ENCODE measurements at places on chromosomes 3 and 15.
A peak's percentile ranks its signal among the peaks of the same experiment; 100 is the strongest.

DNA sequence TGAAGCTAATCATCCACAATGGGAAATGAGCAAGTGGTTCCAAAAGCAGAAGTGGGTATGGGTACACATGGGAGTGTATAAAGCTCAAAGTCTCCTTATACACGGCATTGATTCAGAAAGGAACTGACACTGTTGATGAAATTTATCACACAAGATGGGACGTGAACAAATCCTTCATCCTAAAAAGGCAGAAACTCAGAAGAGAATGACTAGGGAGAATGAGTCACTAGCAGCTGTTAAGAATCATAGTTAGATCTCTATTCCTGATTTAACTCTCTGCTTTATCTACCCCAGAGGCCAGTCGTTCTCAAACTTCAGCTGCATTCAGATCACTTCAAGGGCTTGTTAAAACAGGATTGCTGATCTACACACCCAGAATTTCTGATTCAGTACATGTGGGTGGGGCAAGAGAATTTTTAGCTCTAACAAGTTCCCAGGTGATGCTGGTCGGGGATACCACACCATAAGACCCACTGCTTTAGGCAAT, 97.7 kb upstream of the PHLDB2 start:
- no peak for DNase-seq

- peak; percentile 30 for DNase-seq
These were observed 99.6 kb downstream of the TMCC1 start for GRCh38 chr3:129793942-129794310.

- no peak for DNase-seq
These were observed 522.5 kb downstream of the OCA2 start for GRCh38 chr15:27576576-27576975.

- no peak for DNase-seq
These were observed 14.3 kb downstream of the IGDCC4 start for GRCh38 chr15:65408324-65409035.

- DNase-seq, result peak; percentile 26
These were observed 236.8 kb downstream of the CACNA2D3 start for GRCh38 chr3:54358969-54359694.

- DNase-seq, result peak; percentile 28
These were observed 662 bp downstream of the TMEM108 start for GRCh38 chr3:133038731-133039375.

- no peak for DNase-seq
These were observed 48.2 kb downstream of the MAP3K13 start for GRCh38 chr3:185411133-185411532.

GRCh38 chr3:39506863-39507262, 39.4 kb downstream of the MOBP start:
- no peak for DNase-seq

DNA sequence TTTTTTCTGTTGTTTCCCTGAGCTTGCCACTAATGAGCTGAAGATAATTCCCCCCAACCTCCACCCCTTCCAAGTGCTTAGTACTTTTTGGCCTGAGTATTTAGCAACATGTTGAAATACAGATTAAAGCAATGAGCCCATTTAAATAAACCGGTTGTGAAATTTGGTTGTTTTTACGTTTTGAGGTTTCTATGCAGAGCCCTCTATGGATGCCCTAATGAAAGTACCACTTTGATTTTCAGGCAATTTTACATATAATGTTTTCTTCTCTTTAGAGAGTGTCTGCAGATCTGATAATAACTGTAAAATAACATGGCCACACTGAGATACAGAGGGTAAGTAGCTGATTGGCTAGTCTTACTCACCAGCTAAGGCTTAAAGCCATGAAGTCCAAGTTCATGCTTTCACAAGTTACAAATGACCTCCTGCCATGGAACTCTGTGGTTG, 139.4 kb upstream of the SLC7A14 start:
- peak; percentile 34 for DNase-seq

- no peak for DNase-seq
These were observed 6.3 kb downstream of the TEX264 start for GRCh38 chr3:51677358-51677757.

DNA sequence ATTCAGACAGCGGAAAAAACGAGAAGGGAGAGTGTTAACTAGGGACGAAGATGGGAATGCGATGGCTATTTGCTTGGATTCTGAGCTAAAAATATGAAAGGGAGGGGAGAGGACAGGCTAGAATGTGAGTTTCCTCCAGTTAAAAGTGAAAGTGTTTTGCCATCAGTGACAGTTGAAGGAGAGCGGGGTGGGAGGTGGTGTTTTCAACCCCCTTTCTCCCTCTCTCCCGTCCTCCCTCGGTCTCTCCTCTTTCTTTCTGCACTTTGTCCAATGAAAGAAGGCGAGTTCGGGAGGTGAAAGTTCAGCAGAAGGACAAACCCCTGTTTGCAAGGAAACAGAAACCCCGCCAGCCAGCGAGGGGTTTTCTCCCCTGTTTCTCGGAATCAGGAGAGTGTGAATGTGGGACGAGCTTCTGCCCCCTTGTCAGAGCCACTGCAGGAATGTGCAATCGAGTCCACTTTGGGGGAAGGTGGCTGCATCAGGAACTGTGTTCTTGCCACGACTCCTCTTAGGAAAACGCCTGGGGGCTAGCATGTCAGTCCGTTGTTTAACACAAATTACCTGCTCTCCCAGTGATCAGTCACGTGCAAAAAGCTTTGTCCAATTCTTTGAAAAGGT, 975 bp upstream of the FOXP1 start:
- peak; percentile 57 for DNase-seq

DNA sequence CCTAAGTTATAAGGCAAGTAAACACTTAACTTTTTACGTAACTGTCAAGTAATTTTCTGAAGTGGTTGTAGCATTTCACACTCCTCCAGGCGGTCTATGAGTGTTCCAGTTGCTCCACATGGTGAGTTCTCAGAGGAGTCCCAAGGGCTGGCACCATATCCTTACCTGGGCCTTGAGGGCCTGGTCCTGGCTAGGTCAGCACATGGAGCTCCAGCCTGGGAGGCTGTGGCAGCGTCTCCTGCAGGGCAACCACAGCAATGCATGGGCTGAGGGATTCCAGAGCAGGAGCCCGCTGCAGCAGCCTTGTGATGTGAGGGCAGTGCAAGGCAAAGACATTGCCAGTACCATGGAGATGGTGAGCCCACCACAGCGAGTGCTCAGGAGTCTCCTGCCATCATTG, 32.2 kb upstream of the LYZL4 start:
- DNase-seq, result no peak

- no peak for DNase-seq
These were observed 1.6 kb upstream of the SPTBN5 start for GRCh38 chr15:41895491-41895890.

GRCh38 chr3:111582120-111582474, 13.0 kb downstream of the ZBED2 start:
- DNase-seq, result no peak

- no peak for DNase-seq
These were observed 100.1 kb downstream of the TPRA1 start for GRCh38 chr3:127490271-127491023.

DNA sequence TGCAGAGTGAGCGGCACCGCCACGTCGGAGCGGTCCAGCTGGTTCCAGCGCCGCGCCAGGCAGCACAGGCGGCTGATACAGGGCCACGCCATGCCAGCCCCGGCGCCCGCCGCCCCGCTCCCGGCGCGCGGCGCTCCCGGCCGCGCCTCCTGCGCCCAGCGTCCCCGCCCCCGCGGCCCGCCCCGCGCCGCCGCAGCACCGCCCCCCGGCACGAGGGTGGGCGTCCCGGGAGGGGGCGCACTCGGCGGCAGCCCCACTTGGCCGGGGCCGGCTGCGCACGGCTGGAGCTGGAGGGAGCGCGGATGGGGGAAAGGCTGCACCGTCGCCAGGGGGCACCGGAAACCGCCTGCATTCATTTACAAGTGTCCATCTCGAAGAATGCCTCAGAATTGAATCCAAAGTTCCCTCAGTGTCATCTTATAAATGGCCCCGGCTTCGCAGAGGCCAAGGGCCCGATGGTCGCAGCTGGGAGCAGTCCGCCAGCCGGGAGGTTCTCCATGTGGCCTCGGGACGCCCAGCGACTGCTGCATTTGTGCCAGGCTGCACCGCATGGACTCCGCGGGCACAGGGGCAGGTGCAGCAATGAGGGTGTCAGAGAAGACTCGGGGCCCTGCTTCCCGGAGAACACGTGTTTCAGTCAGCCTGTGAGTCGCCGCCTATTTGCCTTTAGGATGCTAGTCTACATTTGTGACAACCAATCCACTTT, at the start of gene MAP6D1:
Gene MAP6D1, minus strand, starts transcription at position 122 of the 706 bp plus-strand sequence. Its CDS starts 30 bp downstream, at position 92.
- peak; percentile 36 for DNase-seq

DNA sequence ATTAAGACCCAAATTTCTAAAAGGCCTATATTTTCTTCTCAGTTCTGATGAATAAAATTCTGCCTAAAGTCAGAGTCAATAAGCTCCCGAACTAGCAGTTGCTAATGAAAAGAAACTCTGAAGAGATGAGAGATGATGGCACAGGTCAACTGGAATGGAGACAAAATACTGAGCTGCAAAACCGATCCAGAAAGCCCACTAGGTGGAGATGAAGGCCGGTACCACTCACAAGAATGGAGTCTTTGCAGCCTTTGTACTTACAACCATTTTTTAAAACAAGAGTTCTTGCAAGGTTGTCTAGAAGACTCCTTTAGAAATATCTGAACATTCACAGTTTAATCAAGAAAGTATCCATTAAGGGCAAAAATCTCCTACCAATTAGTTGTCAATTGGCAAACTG, 119.9 kb upstream of the TJP1 start:
- DNase-seq, result peak; percentile 55

DNA sequence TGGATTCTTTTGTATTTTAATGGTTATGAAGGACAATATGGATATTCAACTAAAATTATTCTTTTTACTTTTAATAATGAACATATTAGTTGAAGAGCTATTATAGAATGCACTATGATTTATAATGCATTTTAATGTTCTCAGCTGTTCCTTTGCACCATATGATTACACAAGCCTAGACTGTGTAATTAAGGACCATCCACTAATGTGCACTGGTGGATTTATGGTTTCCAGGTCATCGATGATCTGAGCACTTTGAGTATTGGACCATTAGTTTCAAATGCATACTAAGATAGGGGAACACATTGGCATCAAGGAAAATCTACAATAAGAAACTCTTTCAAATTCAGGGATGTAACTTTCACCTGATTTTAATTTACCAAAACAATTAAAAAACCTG, 16.8 kb downstream of the LRRN1 start:
- no peak for DNase-seq

GRCh38 chr15:69853544-69853951, 244.2 kb downstream of the TLE3 start:
- no peak for DNase-seq

- DNase-seq, result no peak
These were observed 95.9 kb downstream of the FLNB start for GRCh38 chr3:58104151-58104550.

DNA sequence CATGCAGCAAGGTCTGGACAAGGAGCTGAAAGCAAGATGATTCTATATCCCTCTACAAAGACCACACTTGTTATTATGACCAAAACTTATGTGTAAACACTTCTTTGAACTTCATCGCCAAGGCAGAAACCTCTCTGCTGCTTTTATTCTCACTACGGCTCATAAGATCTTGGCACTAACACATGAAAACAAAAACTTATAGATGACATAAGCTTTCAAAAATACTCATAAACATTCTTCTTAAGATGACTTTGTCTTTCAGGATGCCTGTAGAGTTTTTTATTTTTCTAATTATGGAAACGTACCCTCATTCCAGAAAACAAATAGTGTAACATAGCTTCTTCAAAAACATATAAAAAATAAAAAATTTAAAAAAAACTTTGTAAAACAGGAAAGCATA, 12.5 kb upstream of the C15orf61 start:
- no peak for DNase-seq

DNA sequence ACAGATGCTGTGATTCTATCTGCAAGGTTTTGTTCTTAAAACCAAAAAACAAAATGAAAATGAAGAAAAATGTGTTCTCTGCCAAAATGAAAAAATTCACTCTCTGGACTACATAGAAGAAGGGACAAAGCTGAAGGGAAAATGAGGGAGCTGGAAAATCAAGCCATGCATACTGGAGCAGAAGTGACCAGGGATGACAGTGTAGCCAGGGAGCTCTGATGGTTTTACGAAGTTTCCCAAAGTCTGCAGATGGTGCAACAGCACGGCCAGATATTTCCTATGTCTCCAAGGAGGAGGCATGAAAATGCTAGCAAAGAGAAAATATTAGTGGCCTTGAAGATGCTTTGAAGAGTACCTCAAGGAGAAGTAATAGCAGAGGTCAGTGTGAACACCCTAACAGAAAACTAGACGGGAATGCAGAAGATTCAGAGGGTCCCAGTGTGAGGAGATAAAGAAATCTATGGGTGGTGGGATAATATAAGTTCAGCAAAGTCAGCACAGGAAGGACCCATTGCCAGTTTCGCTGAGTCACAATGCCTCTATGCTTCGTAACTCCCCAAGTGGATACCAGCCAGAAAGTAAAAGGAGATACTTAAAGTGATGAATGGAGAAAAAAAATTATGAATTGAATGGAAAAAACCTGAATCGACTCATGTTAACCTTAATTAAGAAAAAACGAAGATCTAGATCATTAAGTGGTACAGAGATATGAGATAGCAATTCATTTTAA, 39.0 kb upstream of the POMGNT2 start:
- DNase-seq, result no peak

DNA sequence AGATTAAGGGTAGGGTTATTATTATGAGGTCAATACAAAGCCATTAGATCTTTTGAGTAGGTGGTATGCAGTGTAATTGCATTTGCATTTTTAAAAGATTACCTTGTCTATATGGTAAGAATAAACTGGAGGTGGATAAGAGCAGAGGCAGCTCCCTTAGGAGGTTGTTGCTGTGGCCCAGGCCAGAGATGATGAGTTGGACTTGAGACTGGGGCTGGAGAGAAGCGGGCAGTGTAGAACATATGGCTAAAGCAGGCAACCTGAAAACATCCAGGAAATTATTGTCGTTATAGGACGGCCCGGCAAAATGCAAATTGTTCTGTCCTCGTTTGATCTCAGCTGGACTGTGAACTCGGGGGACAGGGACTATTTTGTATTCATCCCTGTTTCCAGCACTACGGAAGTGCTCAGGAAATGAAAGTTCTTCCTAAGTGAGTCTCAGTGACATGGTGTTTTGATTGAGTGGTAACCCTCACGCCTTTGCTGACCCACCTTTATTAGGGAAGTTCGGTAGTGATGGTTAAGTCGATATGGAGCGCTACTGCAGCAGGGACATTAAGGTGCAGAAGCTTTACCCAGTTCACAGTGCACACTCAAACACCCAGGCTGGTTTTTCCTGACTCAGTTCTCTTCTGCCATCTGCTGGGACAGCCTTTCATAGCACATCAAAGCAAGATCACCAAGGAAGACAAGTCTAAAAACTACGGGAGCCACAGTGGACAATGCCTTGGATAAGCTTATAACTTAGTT, 27.2 kb upstream of the VPS33B start:
- peak; percentile 82 for DNase-seq

GRCh38 chr3:37132334-37132733, 42.0 kb downstream of the LRRFIP2 start:
- DNase-seq, result no peak

DNA sequence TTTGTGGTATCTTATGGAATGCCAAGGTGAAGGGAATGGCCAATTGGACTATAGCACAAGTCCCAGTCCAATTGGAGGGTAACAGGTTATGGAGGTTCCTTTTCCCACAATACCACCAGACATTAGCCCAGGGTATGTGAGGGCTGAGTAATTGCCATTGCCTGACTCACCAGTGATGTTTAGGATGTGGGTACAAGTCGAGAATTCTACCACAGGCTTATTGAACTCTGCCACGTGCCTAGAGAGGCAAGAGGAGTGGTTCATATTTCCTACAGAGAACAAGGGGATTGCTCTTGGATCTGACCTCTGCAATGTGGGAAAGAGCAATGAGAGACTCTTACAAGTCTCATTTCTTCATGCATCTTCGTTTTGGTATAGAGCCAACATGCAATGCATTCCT, 85.0 kb upstream of the XCR1 start:
- DNase-seq, result no peak
